GOT3 (cell line): ENCODE measurements at places on chromosomes 12 and 14.

DNA sequence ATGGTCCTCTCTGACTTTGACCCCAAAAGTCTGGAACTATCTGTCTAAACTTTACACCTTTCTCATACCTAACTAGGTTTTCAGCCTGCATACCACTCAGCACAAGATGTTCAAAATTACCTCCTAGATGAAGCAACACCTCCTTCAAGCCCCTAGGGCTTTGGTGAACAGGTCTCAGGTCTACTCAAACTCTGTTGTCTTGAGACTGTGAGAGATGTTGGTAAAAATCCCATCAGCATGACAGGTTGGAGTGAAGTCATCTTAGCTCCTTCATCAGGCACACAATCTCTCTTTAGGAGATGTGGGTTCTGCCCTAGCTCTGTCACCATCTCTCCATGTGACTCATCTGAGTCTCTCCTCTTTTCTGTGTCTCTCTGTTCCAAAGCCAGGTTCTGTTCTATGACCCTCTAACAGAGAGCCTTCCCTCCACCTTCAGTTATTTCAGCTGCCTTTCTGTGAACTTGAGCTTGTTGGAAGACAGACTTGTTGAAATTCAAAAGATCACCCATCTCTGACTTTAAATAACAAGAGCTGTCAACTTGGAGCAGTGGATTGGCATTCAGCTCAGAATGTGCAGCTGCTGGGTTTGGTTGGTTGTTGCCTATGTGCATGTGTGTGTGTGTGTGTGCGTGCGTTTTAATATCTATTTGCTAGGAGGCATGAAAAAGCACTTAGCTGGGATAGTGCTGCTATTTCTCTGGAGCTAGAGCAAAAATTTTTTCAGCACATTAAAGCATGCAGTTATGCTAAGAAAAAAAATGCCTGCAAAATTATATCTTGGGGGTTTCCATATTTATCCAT lies 130.7 kb downstream of the CRACR2A start:
- no peak for DNase-seq

DNA sequence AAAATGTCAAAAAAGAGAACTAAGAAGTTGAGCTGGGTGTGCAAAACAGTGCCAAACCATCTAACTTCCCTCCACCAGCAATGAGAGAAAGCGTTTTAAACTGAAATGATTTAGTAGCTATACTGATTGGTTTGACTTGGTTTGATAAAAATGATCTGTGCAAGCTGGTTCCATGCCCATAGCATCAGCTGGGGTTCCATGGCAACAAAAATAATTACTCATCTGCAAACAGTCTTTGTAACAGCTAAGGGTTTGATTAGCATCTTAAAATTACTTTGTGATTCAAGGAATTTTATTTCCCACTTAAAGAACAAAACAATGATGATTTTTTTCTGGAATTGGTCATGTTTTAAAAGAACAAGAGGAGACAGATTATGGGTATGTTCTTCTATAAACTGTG lies 15.0 kb upstream of the BICD1 start:
- no peak for DNase-seq

DNA sequence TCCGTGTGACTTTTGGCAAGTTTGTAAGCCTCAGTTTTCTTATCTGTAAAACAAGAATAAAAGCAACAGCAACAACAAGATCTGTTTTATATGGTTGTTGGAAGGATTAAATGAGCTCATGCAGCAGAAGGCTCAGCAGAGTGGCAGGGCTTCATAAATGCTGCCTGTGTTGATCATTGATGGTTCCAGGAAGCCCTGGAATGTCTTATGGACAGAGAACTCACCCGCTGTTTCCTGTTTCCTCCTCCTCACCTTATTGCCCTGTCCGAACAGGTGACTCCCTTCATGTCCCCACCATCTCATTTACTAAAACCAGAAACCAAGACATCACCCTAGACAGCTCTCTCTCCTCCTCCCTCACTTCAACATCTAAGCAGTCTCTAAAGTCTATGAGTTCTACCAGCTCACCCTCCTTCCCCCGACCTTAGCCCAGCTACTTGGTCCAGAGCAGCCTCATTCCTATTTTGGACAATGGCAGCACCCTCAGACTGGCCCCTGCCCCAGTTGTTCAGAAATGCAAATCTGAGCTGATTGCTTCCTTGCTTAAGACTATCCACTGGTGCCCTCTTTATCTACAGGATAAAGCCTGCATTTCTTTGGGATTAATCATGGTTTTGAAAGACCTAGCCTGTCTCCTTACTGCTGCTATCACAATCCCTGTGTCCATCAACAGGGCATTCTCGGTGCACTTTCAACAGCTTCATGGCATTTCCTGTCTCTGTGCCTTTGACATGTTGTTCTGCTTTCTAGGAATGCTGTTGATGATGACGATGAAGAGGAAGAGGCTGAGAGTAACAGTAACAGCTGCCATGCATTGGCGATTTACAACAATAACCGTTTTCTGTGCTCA lies 21.4 kb upstream of the GSG1 start:
- DNase-seq = no peak

- no peak for DNase-seq
Observed at GRCh38 chr12:29895966-29896365, 112.2 kb upstream of the TMTC1 start.

- no peak for DNase-seq
Observed at GRCh38 chr12:57810450-57810849, 8.1 kb downstream of the AVIL start.

DNA sequence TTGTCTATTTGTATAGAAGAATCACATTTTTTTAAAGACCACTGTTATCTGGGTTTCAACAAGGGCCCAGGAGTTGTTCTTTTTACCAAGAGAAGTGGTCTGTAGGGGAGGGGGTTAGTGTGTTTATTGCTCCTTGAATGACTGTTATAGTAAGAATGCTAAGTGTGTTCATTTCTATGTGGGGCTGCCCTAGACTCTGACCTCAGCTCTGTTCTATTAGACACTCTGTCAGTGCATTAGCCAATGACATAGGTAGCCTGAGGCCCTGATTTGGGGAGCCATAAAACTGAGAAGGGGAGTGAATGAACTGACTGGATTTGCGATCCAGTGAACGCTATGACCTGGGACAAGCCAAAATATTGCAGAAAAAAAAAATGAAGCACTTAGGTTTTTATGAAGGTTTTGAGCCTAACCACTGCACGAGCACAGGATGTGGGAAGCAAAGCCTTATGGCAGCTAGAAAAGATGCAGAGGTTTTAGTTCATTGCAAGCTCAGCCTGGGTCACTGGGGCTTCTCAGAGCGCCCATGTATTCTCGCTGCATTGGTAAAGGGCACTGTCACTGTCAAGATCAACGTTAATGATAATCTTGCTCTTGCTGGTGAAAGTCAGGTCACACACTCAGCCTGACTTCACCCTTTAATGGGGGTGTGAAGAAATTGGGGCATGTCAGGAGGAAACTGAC lies 63.8 kb downstream of the PRKCH start:
- DNase-seq = no peak

- no peak for DNase-seq
Observed at GRCh38 chr12:129145381-129145780, 292.1 kb downstream of the GLT1D1 start.

DNA sequence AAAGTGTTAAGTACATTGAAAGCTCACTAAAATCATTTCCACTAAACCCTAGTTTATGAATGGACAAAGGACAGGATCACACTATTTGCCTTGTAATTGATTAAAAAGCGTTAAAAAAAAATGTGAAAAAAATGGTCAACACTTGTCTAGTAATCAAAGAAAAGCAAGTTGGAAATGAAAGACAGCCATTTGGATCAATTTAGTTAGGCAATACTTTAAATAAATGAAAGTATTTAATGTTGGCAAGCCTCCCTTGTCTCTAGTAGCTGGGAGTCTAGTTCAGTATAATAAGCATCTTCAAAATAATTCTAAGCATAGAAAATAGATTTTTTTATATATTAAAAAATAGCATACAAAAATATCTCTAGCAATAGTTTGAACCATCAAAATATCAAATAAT lies 14.2 kb upstream of the CNIH1 start:
- DNase-seq = no peak

GRCh38 chr14:70073924-70074566 lies 114.7 kb downstream of the SLC8A3 start:
- DNase-seq = no peak

- DNase-seq = no peak
Observed at GRCh38 chr12:92395322-92395721, 249.7 kb upstream of the BTG1 start.

GRCh38 chr12:34368079-34368478 lies 345.8 kb downstream of the ALG10 start:
- DNase-seq = no peak

DNA sequence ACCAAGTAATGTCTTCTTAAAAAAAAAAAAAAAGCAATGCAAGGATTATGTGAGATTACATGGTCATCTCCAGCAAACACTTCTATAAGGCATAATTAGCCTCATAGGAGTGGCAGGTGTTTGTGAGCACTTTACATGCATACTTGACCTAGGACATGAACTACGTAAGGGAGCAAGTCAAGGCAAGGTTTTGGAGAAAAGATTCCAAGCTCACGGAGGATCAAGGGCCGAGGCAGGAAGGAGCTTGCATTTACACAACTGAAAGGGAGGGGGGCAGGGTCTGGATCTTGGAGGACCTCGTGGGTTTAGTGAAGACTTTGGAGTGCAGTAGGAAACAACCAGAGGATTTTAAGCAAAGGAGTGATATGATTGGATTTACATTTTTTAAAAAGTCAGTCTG lies 112.5 kb downstream of the CCER1 start:
- DNase-seq = no peak
